ENCODE measurements at places on chromosomes 6 and 20.

- no peak for DNase-seq
These were observed 306.0 kb upstream of the HS3ST5 start for GRCh38 chr6:114648847-114649246.

DNA sequence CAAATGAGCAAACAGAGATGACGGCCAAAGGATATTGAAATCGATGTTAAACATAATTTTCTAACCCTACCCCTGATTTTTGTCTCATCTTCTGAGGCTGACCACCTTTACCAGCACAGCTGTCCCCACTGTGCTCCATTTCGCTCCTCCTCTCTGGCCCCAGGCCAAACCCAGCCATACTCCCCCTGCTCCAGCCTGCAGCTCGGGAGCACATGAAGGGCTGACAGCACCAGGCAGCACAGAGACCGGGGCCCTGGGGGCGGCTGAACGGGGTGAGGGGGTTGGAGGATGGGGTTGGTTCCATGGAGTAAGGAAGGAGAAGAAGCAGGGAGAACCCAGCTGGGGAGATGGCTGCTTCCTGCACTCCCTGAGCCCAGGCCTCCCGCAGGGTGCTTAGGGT, 3.2 kb upstream of the NCR2 start:
- no peak for DNase-seq

GRCh38 chr20:52676283-52676995, 295.7 kb upstream of the TSHZ2 start:
- DNase-seq = no peak

- DNase-seq = no peak
These were observed 8.0 kb downstream of the BTN2A1 start for GRCh38 chr6:26465776-26466175.

DNA sequence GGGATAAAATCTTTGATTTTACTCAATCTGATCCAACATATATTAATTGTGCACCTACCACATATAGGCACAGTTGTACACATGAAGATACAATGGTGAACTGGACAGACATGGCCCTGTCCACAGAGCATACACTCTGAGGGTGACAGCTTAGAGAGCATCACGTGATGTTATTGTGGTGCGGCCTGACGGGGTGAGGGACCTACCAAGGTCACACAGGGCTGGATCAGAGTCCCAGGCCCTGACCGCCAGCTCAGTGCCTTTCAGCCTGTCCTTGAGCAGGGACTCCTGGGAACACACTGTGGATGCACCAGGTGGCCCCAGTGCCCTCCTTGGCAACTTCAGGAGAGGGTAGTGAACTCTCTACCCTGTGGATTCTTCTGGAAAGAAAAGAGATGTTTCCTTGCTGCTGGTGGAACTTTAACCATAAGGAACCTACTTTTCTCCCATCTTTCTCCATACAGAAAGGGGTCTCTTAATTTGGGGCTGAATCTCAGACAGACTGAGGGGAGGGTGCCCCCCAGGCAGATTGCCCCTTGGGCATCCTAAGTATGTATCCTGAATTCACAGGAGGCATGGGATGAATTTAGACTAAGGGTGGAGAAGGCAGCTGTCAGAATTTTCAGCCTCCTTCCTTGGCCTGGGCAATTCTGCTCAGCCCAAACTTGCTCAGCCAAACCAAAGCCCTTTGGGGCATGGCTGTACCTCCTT, 26.5 kb downstream of the PCK1 start:
- no peak for DNase-seq

- no peak for DNase-seq
These were observed 510.8 kb upstream of the POU3F2 start for GRCh38 chr6:98323605-98324004.

- no peak for DNase-seq
These were observed 273.0 kb upstream of the STXBP5 start for GRCh38 chr6:146931214-146931613.

DNA sequence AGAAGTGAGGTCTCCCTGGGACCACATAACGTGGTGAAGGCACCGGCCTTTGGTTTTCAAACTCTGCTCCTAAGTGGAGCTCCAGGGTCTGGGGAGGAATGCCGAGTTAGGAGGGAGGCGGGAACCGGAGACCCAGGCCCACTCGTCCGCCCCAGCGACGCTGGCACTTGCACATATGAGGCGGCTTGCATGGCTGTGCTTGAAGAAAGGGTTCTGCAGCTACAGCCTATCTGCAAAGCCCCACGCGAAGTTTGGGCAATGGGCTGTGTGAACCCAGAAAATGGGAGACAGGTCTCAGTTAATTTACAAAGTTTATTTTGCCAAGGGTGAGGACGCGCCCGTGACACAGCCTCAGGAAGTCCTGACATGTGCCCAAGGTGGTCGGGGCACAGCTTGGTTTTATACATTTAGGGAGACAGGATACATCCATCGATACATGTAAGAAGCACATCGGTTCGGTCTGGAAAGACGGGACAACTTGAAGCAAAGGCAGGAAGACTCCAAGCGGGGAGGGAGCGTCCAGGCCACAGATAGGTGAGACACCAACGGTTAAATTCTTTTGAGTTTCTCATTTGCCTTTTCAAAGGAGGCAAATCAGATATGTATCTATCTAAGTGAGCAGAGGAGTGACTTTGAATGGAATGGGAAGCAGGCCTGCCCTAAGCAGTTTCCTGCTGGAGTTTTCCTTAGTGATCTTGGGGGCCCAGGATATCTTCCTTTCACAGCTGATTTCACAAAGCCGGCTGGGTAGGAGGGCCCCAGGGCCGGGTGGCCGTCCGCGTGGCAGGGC, 782 bp upstream of the PCMTD2 start:
- DNase-seq = no peak

GRCh38 chr6:110055387-110055735, 77.2 kb downstream of the GPR6 start:
- DNase-seq = no peak

DNA sequence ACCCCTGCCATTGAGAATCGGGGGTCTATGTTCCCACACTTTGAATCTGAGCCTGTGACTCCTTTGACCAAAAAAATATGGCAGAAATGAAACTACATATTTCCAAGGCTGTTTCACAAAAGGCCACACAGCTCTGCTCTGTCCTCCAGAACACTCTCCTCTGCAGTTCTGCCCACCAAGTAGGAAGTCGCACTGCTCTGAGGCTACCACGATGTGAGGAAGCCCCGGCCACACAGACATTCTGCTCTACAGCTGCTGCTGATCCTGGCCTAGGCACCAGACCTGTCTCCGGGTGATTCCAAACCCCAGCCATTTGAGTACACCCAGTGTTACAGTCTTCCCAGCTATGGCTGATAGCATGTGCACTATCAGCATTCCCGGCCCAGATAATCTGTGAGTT, 85.1 kb downstream of the LYRM4 start:
- no peak for DNase-seq

DNA sequence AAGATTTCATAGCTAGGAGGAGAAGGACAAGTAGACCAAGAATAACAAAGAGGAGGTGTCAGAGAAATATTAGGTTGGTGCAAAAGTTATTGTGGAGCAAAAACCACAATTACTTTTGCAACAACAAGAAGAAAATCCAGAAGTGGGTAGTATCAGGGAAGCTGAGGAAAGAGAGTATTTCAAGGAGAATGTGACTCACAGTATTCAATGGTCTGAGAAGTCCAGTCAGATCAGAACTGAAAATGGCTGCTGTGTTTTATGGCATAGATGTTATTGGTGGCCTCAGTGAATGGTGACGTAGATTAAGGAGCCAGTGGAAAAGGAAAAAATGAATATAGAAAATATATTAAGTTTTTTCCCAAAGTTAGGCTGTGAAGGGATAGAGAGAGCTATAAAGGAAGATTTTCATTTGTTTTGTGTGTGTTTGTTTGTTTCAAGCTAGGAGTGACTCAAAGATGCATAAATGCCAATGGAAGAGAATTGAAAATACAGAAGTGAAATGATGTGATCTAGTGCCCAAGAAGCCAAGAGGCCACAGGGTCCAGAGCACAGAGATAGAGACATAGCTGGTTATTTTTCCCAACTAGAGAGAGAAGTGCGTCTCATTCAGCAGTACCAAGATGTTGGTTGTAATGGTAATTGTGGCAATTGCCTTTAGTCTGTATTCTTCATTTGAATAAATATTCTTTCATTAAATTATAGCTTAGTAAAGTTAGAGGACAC, 112.8 kb downstream of the ADTRP start:
- DNase-seq = no peak

DNA sequence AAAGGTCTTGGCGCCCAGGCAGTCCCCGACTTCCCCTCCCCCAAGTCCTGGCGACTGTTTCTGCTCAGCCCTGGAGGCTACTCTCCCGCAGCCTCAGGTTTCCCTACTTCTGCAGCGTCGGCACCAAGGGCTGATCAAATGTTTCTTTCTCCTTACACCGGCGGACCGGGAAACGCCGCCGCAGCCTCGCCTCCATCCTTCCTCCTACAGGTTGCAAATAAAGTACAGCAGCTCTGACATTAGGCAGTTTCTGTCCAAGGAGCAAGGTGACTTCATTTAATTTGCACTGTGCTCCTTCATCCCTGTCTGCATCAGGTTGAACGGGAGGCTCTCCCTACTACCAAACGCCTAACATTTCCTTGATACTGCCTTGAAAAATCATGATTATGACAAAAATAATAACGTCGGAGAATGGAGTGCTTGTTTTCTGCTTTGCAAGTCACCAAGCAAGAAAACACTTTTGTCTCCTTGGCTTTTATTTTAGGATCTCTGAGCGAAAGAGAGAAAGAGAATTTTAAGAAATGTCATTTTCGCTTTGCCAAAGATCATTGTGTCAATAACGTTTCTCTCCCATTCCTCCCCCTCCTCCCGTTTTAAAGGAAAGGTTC, 1.0 kb downstream of the CLIC5 start:
- DNase-seq = no peak

DNA sequence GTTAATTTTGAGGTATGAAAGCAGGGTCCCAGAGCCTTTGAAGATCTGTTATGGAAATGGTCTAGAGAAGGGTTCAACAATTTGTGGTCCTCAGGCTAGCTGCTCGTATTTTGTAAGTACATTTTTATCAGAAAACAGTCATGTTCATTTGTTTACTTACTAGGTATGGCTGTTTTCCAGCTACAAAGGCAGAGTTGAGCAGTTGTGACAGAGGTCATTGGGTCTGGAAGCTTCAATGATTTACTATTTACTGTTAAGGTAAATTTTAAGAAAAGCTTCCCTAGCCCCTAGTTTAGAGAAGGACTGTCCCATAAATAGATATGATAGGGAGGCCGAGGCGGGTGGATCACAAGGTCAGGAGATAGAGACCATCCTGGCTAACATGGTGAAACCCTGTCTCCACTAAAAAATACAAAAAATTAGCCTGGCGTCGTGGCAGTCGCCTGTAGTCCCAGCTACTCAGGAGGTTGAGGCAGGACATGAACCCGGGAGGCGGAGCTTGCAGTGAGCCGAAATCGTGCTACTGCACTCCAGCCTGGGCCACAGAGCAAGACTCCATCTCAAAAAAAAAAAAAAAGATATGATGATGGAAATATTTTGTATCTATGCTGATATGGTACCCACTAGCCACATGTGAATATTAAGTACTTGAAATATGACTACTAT, 538.4 kb upstream of the CITED2 start:
- no peak for DNase-seq

- no peak for DNase-seq
These were observed 30.6 kb upstream of the EXOC2 start for GRCh38 chr6:723540-723939.

DNA sequence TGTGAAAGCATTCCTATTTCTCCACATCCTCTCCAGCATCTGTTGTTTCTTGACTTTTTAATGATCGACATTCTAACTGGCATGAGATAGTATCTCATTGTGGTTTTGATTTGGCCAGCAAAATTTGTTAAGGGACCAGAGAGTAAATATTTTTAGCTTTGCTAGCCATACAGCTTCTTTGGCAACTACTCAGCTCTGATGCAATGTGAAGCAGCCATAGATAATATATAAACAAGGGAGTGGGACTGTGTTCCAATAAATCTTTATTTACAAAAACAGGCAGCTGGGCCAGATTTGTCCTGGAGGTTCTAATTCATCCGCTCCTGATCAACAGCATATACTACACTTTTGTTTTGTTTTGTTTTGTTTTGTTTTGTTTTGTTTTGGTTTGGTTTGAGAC, 202.9 kb downstream of the ZNF217 start:
- no peak for DNase-seq

All from smooth muscle cell of the brain vasculature (primary cell).